Lower lobe of right lung (tissue), 2 donors: ENCODE measurements at places on chromosomes 4 and X. TPM values are rescaled to one million over a fixed set of nuclear protein-coding genes. Genes with fewer than 3 reads are reported as not detected.

GRCh38 chr4:157141976-157142375, 66.0 kb downstream of the GLRB start:
- H3K27me3 ChIP-seq, result no peaks in the 10 kb centered on the region
- no peak overlapping the region for H3K4me3 ChIP-seq
- no peak overlapping the region for H3K27ac ChIP-seq
- no peaks in the 10 kb centered on the region for H3K36me3 ChIP-seq
- no peak for DNase-seq

GRCh38 chr4:153549405-153549804, 83.2 kb downstream of the TMEM131L start:
- no peaks in the 10 kb centered on the region for H3K36me3 ChIP-seq
- no peak overlapping the region for H3K27ac ChIP-seq
- H3K4me1 ChIP-seq, result peaks cover 5% of the 10 kb centered on the region
- H3K27me3 ChIP-seq, result no peaks in the 10 kb centered on the region
- no peak for DNase-seq

DNA sequence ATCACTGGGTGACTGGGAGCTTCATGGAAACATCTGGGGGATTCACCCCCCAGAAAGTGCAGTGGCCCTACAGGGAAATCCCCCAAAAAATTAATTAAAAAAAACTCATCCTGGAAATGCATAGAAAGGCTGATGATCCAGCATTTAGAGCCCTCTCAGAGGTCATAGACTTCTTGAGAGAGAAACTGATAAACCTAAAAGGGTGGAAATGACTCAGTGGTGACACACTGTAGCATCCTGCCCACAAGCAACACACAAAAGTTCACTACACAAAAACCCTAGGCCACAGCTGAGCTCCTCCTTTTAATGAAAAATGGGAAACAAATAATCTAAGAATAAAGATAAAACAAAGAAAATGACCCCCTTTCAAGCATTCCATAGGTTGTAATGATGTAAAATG, 911.5 kb downstream of the GLUD2 start:
- H3K4me1 ChIP-seq, result no peaks in the 10 kb centered on the region
- H3K4me3 ChIP-seq, result no peak overlapping the region
- DNase-seq, result no peak
- H3K27me3 ChIP-seq, result no peaks in the 10 kb centered on the region
- H3K36me3 ChIP-seq, result no peaks in the 10 kb centered on the region

DNA sequence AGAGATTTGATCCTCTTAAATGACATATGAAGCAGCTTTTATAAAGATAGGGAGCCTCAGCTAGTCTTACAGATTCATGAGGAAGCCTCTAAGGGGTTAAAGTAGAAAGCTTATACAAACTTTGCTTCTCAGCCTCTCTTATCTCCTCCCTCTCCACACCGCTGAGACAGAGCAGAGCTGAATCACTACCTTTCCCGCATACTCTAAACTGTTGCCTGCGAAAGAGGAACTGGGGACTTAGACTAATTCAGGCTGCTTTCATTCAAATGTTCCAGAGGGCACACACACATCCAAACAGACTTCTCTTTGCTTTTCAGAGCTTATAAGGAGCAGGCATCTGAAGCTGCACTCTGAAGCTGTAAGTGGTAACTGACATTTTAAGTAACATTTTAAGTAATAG, at the start of gene SERTM2:
Gene SERTM2 (plus strand): TSS at position 169 of the 400 bp plus-strand sequence. CDS start 7,213 bp downstream, outside the sequence.
- DNase-seq, result no peak
- no peaks in the 10 kb centered on the region for H3K36me3 ChIP-seq
- no peak within 1 kb of the TSS for H3K4me3 ChIP-seq
- H3K4me1 ChIP-seq, result no peaks in the 10 kb centered on the region
- H3K27ac ChIP-seq, result no peak within 1 kb of the TSS
- H3K27me3 ChIP-seq, result no peaks in the 10 kb centered on the region

DNA sequence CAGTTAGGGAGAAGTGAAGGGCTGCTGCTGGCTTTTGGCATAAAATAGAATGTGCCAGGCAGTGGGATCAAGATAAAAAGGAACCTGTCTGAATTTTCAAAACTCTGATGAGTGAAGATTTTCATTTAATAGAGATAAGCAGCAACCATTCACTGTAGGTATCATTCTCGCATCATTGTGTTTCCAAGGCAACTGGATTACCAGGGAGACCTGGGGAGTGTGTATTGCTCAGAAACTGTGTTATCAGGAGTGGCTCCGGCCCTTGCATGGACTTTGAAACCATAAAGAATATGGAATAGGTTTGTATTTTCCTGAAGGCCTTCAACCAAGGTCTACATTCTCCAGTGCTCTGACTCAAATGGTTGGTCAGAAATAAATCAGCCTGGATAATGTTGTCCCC, 23.3 kb upstream of the MAGEA4 start:
- no peaks in the 10 kb centered on the region for H3K36me3 ChIP-seq
- H3K27me3 ChIP-seq, result no peaks in the 10 kb centered on the region
- no peak for DNase-seq
- no peak overlapping the region for H3K27ac ChIP-seq
- no peaks in the 10 kb centered on the region for H3K4me1 ChIP-seq

DNA sequence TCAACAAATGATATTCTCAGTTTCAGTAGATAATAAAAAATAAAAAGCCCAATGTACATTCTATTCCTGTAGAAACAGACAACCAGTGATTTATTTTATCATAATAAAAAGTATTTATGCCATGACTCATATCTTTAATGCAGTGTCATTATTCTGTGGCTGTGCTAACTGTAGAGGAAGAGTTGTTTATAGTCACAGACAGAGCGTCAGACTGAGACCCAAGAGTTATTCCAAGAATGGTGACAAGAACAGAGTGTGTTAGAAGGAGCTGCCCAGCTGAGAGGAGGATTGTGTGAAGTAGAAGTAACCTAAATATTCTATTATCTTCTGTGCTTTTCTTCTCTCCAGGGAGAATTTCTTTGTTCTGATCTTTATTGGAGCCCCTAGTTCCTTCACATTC, 210.7 kb downstream of the PPP1R2C start:
- no peak overlapping the region for H3K27ac ChIP-seq
- no peaks in the 10 kb centered on the region for H3K36me3 ChIP-seq
- no peaks in the 10 kb centered on the region for H3K27me3 ChIP-seq
- no peaks in the 10 kb centered on the region for H3K4me1 ChIP-seq
- H3K4me3 ChIP-seq, result no peak overlapping the region

- H3K27ac ChIP-seq, result peak overlapping the region; percentile 5
- H3K4me1 ChIP-seq, result no peaks in the 10 kb centered on the region
- DNase-seq, result no peak
- H3K4me3 ChIP-seq, result no peak overlapping the region
Measured at GRCh38 chr4:146105464-146105863, 70.1 kb upstream of the LSM6 start.

- H3K27me3 ChIP-seq, result no peaks in the 10 kb centered on the region
- H3K36me3 ChIP-seq, result no peaks in the 10 kb centered on the region
Measured at GRCh38 chr4:42710329-42710728, 53.4 kb upstream of the ATP8A1 start.

- no peaks in the 10 kb centered on the region for H3K4me1 ChIP-seq
- H3K4me3 ChIP-seq, result no peak overlapping the region
Measured at GRCh38 chr4:122959981-122960610, 37.7 kb upstream of the NUDT6 start.

CMC4 gene
- total RNA-seq, result 6.9 TPM

TECRL gene
- not detected for total RNA-seq

EVC gene
- 24.3 TPM for total RNA-seq
